Activated CD8-positive, alpha-beta memory T cell treated with anti-CD3 and anti-CD28 coated beads, Interleukin-2, amount 10 ng/mL, durations not matched to agents 7 days and 5 days (primary cell): ENCODE measurements at places on chromosomes 5 and 9. TPM values are rescaled to one million over a fixed set of nuclear protein-coding genes. Genes with fewer than 3 reads are reported as not detected.

DNA sequence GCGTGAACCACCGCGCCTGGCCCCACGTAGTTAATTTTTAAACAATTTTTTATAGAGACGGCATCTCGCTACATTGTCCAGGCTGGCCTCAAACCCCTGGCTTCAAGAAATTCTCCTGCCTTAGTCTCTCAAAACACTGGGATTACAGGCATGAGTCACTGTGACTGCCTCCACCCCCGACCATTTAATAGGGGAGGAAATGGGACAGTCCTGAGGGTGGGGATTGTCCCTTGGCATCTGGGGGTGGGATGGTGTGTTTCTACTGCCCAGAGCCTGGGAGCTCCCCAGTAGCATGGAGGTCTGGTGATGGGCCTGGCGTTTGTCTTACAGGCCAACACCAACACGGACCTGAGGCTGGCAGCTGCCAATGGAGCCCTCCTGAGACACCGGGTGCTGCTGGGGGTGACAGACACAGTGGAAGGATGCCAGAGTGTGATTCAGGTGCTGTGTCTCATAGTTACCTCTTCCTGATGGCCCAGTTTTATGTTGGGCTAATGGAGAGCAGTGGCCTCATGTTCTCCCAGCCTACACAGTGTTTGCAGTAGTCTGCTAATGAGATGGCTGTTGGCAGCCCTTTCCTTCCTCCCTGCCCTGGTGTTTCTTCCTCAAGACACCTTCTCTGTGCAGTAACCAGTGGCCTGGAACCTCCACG lies 22.5 kb downstream of the TMEM268 start:
- DNase-seq, result no peak
- no peaks in the 10 kb centered on the region for H3K4me1 ChIP-seq
- H3K36me3 ChIP-seq, result peaks cover 33% of the 10 kb centered on the region
- H3K4me3 ChIP-seq, result no peak overlapping the region

- H3K4me1 ChIP-seq, result no peaks in the 10 kb centered on the region
- H3K4me3 ChIP-seq, result no peak overlapping the region
- no peak for DNase-seq
- H3K36me3 ChIP-seq, result no peaks in the 10 kb centered on the region
- H3K27me3 ChIP-seq, result no peaks in the 10 kb centered on the region
- no peak overlapping the region for H3K27ac ChIP-seq
Observed at GRCh38 chr5:26259081-26259480, 779.3 kb downstream of the CDH9 start.

- H3K4me3 ChIP-seq, result no peak overlapping the region
- H3K27me3 ChIP-seq, result peaks cover 57% of the 10 kb centered on the region
- peaks cover 9% of the 10 kb centered on the region for H3K4me1 ChIP-seq
- DNase-seq, result no peak
Observed at GRCh38 chr5:138611678-138612218, 36.5 kb upstream of the HSPA9 start.

DNA sequence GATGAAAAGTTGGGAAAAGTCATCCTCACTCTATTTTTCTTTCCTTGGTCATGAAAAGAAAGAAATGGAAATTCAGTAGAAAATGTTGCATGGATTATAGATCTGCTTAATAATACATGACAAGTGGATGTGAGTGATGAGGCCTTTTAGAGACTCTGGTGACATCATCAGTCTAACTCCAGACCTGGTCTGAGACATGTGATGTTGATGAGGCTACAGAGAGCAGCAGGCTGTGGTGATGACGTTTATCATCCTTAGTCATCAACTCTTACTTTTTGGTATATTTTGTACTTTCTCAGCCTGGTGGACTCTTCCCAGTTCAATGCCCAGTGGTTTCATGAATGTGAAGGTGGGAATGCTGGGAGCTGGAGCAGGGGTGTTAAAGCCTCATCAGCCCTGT lies 116.4 kb downstream of the TTLL11 start:
- H3K4me1 ChIP-seq, result no peaks in the 10 kb centered on the region
- no peaks in the 10 kb centered on the region for H3K27me3 ChIP-seq
- DNase-seq, result no peak
- H3K4me3 ChIP-seq, result no peak overlapping the region
- H3K27ac ChIP-seq, result no peak overlapping the region
- H3K36me3 ChIP-seq, result no peaks in the 10 kb centered on the region

GRCh38 chr5:103464835-103465484 lies 97.6 kb downstream of the NUDT12 start:
- DNase-seq, result no peak
- H3K36me3 ChIP-seq, result no peaks in the 10 kb centered on the region
- H3K4me3 ChIP-seq, result no peak overlapping the region
- H3K27me3 ChIP-seq, result peaks cover 18% of the 10 kb centered on the region
- no peak overlapping the region for H3K27ac ChIP-seq

- no peak for DNase-seq
- H3K4me1 ChIP-seq, result no peaks in the 10 kb centered on the region
- no peak overlapping the region for H3K27ac ChIP-seq
- no peak overlapping the region for H3K4me3 ChIP-seq
Observed at GRCh38 chr9:134502809-134503211, 138.8 kb upstream of the COL5A1 start.

DNA sequence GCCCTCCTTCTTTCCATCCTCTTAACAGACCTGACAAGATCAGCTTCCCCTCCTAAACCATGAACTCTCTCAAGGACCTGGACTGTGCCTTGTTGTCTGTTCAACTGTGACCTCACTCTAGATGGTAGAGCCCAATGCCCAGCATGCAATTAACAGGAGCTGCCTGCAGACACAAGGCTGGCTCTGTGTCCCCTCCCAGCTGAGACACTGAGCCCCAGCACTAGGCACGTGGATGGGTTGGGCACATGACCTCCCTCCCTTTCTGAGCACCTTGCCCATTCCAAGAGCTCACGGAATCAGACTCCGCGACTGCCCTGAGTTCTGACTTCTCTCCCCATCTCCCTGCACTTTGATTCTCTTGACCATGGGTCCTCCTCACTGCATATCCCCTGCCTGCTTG lies 93.5 kb upstream of the LRRTM2 start:
- no peak overlapping the region for H3K4me3 ChIP-seq
- no peak overlapping the region for H3K27ac ChIP-seq
- H3K27me3 ChIP-seq, result no peaks in the 10 kb centered on the region
- no peak for DNase-seq

DNA sequence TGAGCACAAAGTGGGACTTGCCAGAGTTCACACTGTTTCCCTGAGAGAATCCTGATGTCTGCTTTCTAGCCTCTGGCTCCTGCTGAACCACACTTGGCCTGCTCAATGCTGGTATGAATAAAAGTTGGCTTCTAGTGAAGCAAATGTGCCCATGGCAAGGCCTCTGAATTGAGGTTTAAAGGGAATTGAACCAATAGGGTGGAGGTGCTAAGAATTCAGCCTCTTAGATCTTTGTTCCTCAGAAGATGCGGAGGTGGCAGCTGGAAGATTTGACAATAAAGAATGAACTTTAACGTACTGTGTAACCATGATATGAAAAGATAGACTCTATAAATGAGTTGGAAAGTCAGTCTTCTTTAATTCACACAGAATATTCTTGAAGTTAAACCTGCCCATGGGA lies 57.2 kb downstream of the RASGRF2 start:
- no peak overlapping the region for H3K4me3 ChIP-seq
- no peaks in the 10 kb centered on the region for H3K27me3 ChIP-seq
- no peaks in the 10 kb centered on the region for H3K36me3 ChIP-seq
- no peak for DNase-seq

The TTF1 gene
- 30.0 TPM for total RNA-seq

The ZNF462 gene
- total RNA-seq, result 0.18 TPM

The TMEM215 gene
- total RNA-seq, result not detected

The DPYSL3 gene
- not detected for total RNA-seq
